Activated T-helper 2 cell treated with anti-CD3 and anti-CD28 coated beads, Interferon-gamma antibody, Interleukin-2, Interleukin-4, amounts not matched to agents 10 μg/mL and 5 μg/mL and 100 μg/mL, durations not matched to agents 14 hours and 24 hours and 36 hours (primary cell): ENCODE measurements at places on chromosomes 1 and 21.

DNA sequence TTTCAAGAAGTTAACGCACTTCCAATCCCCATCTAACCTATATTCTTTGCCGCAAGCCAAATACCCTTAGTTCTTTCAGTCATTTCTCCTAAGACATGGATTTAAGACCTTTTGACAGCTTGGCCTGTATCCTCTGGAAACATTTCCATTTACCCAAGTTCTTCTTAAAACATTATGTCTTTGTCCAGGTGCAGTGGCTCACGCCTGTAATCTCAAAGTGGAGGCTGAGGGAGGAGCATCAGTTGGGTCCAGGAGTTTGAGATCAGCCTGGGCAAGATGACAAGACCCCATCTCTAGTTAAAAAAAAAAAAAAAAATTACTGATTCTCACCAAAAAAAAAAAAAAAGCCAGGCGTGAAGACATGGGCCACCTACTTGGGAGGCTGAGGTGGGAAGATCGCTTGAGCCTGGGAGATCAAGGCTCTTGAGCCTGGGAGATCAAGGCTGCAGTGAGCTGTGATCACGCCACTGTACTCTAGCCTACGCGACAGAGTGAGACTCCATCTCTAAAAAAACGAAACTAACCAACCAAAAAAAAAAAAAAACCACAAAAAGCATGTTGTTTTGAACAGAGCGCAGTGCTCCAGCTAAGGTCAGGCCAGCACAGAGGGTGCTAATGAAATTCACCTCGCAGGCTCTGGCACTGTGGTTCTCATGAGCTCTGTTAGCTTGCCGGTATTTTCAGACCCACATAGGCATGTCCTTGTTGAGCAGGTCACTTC is 36.0 kb downstream of the NUAK2 start:
- peaks cover 60% of the 10 kb centered on the region for H3K4me1 ChIP-seq
- peak overlapping the region; percentile 69 for H3K4me3 ChIP-seq
- H3K36me3 ChIP-seq = no peaks in the 10 kb centered on the region
- peak; percentile 60 for DNase-seq
- peak overlapping the region; percentile 85 for H3K27ac ChIP-seq

DNA sequence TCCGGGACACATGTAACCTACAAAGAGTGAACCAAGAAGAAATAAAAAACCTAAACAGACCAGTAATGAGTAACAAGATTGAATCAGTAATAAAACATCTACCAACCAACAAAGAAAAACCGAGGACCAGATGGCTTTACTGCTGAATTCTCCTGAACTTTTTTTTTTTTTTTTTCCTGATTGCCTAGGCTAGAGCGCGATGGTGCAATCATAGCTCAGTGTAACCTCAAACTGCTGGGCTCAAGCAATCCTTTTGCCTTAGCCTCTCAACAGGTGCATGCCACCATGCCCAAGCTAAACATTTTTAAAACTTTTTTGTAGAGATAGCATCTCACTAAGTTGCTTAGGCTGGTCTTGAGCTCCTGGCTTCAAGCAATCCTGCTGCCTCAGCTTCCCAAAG is 11.2 kb upstream of the FGGY start:
- DNase-seq = no peak
- no peak overlapping the region for H3K27ac ChIP-seq
- no peaks in the 10 kb centered on the region for H3K36me3 ChIP-seq
- H3K4me1 ChIP-seq = peaks cover 4% of the 10 kb centered on the region

DNA sequence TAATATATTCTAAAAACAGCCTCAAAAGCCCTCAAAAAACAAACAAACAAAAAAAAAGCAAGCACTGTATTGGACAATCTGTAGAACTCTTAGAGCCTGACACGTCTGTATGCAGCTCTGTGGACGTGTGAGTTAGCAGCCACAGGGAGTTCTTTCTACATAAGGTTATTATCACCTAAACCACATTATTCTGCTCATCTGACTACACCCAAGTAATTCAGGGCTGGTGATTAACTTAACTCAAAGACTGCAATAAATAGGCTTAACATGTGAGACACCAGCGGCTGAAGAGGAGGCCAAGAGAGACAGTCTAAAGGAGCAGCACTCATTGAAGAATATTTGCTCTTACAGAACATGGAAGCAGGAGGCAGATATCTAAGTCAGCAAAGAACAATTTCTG is 316.0 kb downstream of the VAV3 start:
- no peak overlapping the region for H3K27ac ChIP-seq
- H3K4me1 ChIP-seq = no peaks in the 10 kb centered on the region
- H3K4me3 ChIP-seq = no peak overlapping the region
- DNase-seq = no peak

DNA sequence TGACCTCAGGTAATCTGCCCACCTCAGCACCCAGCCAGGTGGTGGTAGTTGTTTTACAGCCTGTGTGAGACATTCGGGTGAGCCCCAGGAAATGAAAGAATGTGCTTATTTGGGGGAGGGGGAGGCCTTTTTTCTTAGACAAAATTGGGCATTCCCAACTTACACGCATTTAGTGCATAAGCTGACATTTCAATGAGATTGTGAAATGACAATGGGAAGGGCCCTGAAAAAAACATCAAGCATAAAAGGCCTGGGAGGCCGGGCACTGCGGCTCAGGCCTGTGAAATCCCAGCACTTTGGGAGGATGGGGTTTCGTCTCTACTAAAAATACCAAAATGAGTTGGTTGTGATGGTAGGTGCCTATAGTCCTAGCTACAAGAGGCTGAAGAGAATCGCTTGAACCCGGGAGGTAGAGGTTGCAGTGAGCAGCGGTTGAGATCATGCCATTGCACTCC is 5.0 kb downstream of the GAS5 start:
- no peak for DNase-seq
- H3K36me3 ChIP-seq = peaks cover 75% of the 10 kb centered on the region
- H3K27me3 ChIP-seq = no peaks in the 10 kb centered on the region
- peak overlapping the region; percentile 79 for H3K27ac ChIP-seq

GRCh38 chr1:23872421-23872820 is 4.3 kb upstream of the FUCA1 start:
- H3K27me3 ChIP-seq = peaks cover 13% of the 10 kb centered on the region
- no peak overlapping the region for H3K4me3 ChIP-seq
- H3K4me1 ChIP-seq = peaks cover 8% of the 10 kb centered on the region

DNA sequence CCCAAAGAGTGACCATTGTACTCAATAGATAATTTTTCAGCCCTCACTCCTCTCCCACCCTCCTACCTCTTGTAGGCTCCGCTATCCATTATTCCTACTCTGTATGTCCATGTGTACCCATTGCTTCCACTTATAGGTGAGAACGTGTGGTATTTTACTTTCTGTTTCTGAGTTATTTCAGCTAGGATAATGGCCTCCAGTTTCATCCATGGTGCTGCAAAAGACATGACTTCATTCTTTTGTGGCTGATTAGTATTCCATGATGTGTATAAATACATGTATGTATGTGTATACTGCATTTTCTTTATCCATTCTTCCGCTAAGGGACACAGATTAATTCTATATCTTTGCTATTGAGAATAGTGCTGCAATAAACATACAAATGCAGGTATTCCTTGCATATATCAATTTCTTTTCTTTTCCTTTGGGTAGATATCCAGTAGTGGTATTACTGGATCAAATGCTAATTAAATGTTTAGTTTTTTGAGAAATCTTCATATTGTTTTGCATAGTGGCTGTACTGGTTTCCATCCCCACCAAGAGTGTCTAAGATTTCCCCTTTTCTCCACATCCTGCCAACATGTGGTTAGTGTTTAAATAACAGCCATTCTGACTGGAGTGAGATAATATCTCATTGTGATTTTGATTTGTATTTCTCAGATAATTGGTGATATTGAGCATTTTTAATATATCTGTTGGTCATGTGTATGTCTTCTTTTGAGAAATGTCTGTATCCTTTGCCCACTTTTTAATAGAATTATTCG is 4.9 kb downstream of the LY9 start:
- H3K4me1 ChIP-seq = peaks cover 57% of the 10 kb centered on the region
- peak overlapping the region; percentile 35 for H3K27ac ChIP-seq
- DNase-seq = no peak
- peak overlapping the region; percentile 62 for H3K4me3 ChIP-seq
- peaks cover 42% of the 10 kb centered on the region for H3K36me3 ChIP-seq

- DNase-seq = no peak
- H3K4me1 ChIP-seq = peaks cover 79% of the 10 kb centered on the region
- peak overlapping the region; percentile 33 for H3K27ac ChIP-seq
- peaks cover 3% of the 10 kb centered on the region for H3K36me3 ChIP-seq
These were observed 168.6 kb downstream of the HIVEP3 start for GRCh38 chr1:41749991-41750745.

- no peak for DNase-seq
- no peaks in the 10 kb centered on the region for H3K36me3 ChIP-seq
- peaks cover 8% of the 10 kb centered on the region for H3K27me3 ChIP-seq
- H3K27ac ChIP-seq = no peak overlapping the region
- H3K4me1 ChIP-seq = no peaks in the 10 kb centered on the region
These were observed 4.6 kb upstream of the PLA2G2D start for GRCh38 chr1:20123722-20124455.

- H3K36me3 ChIP-seq = no peaks in the 10 kb centered on the region
- H3K4me1 ChIP-seq = no peaks in the 10 kb centered on the region
- no peak for DNase-seq
- H3K4me3 ChIP-seq = no peak overlapping the region
These were observed 546.8 kb downstream of the RWDD3 start for GRCh38 chr1:95780836-95781235.

DNA sequence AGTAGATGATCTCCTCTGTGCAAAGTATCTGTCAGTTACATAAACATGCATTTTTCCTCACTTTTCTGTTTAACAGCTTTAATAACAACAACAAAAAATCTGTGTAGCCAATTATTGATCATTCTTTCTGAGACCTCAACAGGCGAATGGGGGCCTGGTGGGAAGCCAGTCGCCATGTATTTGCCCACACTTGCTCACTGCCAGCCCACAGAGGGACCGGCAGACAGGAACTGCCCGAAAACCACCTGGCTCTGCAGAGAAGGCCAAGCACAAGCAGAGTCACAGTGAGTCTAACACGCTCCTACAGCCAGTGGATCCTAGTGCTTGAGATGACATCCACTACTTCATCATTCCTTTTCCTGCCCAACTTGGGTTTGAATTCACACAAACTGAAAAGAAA is 56.1 kb downstream of the NPHP4 start:
- peaks cover 16% of the 10 kb centered on the region for H3K36me3 ChIP-seq
- DNase-seq = no peak
- H3K4me1 ChIP-seq = no peaks in the 10 kb centered on the region
- H3K27me3 ChIP-seq = no peaks in the 10 kb centered on the region
- no peak overlapping the region for H3K27ac ChIP-seq

- H3K27me3 ChIP-seq = peaks cover 53% of the 10 kb centered on the region
- no peak overlapping the region for H3K27ac ChIP-seq
- no peaks in the 10 kb centered on the region for H3K36me3 ChIP-seq
- peak; percentile 17 for DNase-seq
These were observed 1.1 kb downstream of the HUNK start for GRCh38 chr21:31873696-31874599.

DNA sequence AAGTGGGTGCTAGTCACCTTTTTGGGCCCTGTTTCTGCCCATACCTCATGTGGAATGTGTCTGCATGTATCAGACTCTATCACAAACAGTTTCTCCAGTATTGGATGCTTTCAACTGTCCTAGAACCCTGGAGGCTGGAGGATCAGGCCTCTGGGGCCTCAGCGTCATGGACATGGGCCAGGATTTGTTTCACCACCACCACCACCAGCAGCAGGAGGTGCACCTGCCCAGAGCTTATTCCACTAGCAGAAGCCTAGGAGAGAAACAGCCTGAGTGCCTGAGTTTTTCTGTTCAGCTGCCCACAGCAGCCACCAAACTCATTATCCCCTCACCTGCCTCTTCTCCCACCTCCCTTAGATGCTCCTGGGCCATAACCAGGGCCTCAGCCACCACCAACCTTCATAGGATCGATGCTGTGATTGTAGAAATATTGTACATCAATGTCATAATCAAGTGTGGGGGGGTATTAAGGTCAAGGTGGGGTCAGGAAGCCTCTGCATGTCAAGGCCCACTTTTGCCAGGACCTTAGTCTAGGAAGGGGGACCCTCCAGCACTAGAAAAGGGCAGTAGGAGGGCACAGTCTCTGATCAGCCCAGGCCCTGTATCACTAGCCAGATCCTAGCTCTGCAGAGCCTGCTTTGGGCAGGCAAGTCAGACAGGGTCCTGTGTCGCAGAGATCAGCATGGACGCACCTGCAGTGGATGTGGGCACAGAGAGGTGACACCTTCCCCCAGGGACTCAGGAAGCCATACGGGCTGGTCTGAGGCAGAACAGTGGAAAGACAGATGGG is 9.3 kb downstream of the DMAP1 start:
- H3K4me1 ChIP-seq = no peaks in the 10 kb centered on the region
- H3K27me3 ChIP-seq = no peaks in the 10 kb centered on the region
- peaks cover 27% of the 10 kb centered on the region for H3K36me3 ChIP-seq
- no peak for DNase-seq
- H3K27ac ChIP-seq = no peak overlapping the region

GRCh38 chr21:32321480-32321879 is 22.8 kb downstream of the MRAP start:
- H3K27ac ChIP-seq = no peak overlapping the region
- H3K27me3 ChIP-seq = no peaks in the 10 kb centered on the region
- DNase-seq = no peak
- H3K4me3 ChIP-seq = no peak overlapping the region

DNA sequence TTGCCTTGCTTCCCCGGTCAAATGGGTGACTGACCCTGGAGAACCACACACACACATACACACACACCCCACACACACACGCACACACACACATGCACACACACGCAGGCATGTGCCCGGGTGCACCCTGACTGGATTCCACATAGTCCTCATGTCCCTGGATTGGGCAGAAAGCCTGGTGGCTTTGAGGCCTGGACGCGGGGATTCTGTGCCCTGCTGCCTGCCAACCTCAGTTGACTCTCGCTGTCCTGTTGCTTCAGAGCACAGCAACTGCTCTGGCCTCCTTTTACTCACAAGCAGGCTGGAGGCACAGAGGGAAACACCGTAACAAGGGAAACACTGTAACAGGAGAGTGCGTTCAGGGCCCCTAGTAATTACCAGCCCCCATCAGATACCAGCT is 6.4 kb downstream of the RORC start:
- H3K36me3 ChIP-seq = no peaks in the 10 kb centered on the region
- H3K27ac ChIP-seq = peak overlapping the region; percentile 24
- DNase-seq = no peak
- peaks cover 59% of the 10 kb centered on the region for H3K4me1 ChIP-seq
- H3K4me3 ChIP-seq = peak overlapping the region; percentile 4
